ENCODE measurements at places on chromosomes 2 and 18.

GRCh38 chr18:57776767-57777166 lies 26.3 kb downstream of the ATP8B1 start:
- no peak overlapping the region for H3K4me3 ChIP-seq
- no peaks in the 10 kb centered on the region for H3K27me3 ChIP-seq
- DNase-seq: no peak
- no peak overlapping the region for H3K27ac ChIP-seq
- no peaks in the 10 kb centered on the region for H3K4me1 ChIP-seq

DNA sequence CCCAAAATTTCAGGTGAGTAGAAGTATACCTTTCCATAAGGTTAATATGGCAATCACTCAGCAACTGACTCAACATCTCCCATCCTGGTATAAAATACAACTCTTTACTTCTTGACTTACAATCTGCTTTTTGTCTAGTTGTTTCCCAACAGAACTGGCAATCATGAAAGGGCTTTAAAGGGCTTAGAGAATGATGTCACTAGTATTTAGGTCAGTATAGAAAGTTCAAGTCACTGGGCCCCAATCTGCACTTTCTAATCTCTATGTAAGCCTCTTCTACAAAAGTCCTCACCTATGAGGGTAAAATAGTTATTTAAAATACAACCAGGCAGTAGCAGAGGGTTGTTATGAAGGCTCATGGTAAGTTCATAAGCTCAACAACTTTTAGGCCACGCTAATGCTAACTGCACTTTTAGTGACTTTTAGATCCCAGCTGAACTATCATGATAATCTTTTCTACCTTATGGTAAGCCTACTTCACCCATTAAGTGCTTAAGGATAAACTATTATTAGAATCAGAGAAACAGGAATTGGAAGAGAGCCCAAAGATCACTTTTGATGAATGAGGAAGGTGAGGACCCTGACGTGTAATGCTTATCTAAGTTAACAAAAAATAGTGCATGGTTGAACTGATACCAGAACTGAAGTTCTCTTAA lies 79.6 kb downstream of the GORASP2 start:
- peaks cover 30% of the 10 kb centered on the region for H3K36me3 ChIP-seq
- DNase-seq: no peak
- no peak overlapping the region for H3K4me3 ChIP-seq
- H3K4me1 ChIP-seq: peaks cover 10% of the 10 kb centered on the region

DNA sequence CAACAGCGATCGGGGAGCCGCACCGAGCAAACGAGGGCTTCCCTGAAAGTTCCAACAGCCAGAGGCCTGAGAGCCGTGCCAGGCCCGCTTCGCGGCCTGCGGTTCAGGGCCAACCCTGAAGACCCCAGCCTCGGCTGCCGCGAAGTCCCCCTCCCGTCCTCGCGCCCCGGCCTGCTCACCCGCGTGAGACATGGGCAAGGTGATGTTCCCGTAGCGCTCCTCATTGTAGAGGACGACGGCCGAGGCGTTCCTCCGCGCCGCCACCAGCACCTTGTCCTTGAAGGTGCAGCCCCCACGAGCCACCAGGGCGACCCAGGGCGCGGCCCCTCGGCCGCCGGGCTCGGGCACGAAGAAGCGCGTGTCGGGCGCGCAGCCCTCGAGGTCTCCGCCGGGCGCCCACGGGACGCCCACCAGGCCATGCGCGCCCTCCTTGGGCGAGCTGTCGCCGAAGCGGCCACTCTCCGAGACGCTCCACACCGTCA lies 510 bp downstream of the RNF149 start:
- peak overlapping the region; percentile 75 for H3K27ac ChIP-seq
- H3K27me3 ChIP-seq: no peaks in the 10 kb centered on the region
- DNase-seq: peak; percentile 41
- peaks cover 31% of the 10 kb centered on the region for H3K4me1 ChIP-seq
- H3K36me3 ChIP-seq: no peaks in the 10 kb centered on the region

DNA sequence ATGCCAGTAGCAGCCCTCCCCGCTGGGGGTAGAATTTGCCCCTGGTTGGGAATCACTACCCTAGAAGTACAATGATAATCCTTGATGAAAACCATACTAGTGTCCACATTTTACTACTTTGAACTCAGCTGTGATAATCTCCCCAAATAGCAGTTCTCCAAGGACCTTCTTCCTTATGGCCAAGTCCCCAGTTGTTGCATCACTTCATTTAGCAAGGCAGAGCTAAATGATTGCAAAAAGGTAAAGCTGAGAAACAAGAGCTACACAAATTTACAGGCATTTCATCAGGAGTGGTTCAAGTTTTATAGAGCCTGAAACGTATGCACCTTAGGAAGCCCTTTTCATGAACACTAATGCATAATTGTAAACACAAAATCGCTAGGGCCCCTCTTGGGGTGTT lies 44.9 kb upstream of the REL start:
- peaks cover 6% of the 10 kb centered on the region for H3K27me3 ChIP-seq
- no peak for DNase-seq
- no peak overlapping the region for H3K4me3 ChIP-seq

DNA sequence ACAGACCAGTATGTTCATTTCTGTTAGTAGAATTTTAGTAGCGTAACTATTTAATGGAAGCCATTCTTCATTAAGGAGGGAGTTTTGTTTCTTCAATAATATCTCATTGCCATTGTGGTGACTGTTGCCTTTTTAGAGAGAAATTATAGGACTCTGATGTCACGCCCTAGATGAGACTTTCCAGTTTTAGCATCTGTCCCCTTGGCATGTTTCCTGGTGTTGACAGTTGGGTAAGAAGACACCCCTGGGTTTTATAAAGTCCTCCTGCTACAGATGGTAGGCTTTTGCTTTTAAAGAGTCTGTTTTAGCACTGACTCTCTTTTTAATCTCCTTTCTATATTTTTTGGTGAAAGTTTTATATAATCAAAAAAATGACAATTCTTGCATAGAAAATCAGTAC lies 41.9 kb downstream of the KCNJ3 start:
- H3K36me3 ChIP-seq: no peaks in the 10 kb centered on the region
- no peak overlapping the region for H3K27ac ChIP-seq
- no peaks in the 10 kb centered on the region for H3K27me3 ChIP-seq
- H3K4me3 ChIP-seq: no peak overlapping the region
- no peaks in the 10 kb centered on the region for H3K4me1 ChIP-seq
- DNase-seq: no peak

DNA sequence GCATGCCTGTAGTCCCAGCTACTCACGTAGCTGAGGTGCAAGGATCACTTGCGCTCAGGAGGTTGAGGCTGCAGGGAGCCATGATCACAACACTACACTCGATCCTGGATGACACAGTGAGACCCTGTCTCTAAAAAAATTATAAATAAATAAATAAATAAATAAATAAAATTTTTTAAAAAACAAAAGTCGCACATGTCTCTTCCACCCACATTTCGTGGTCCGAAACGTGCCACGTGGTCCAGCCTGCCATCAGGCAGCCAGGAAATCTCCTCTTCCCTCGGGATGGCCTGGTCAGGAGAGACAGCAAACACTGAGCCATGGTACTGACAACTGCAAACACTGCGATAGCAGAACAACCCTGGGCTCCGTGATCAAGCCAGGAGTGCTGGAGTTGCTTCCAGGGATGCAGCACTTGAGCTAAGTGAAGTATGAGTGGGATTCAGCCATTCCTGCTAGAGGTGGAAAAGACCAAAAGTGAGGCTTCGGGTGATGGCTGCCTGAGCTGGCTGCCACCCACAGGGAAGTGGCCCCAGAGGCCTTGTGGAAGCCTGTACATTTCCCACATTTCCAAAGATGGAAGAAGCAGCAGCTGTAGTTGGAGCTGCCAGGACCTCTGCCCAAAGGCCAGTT lies 193.1 kb downstream of the SMAD2 start:
- H3K36me3 ChIP-seq: no peaks in the 10 kb centered on the region
- H3K4me1 ChIP-seq: no peaks in the 10 kb centered on the region
- no peaks in the 10 kb centered on the region for H3K27me3 ChIP-seq

DNA sequence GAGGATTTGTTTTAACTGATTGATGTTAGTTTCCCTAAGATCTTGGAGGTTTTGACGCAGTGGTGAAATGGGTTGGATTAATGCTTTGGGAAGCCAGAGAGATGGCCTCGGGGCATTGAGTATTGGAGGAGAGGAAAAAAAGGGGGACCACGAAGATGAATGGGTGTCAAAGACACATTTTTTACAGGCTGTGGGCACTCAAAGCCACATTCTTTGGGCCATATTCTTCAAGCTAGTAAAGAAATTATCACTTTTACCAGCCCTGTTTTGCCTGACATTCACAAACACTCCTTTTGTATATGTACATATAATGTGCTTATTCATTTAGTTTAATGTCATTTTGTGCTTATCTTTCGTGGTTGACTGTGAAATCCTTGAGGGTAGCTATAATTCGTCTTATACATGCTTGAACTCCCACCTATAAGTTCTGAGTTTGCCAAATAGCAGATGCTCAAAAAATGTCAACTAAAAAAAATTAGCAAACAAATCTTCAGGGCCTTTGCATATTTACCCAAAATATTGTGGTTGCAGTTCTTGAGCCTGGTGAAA lies 146.3 kb downstream of the ARL6IP6 start:
- DNase-seq: no peak
- no peak overlapping the region for H3K27ac ChIP-seq
- no peaks in the 10 kb centered on the region for H3K27me3 ChIP-seq
- H3K4me3 ChIP-seq: no peak overlapping the region
- no peaks in the 10 kb centered on the region for H3K4me1 ChIP-seq
- no peaks in the 10 kb centered on the region for H3K36me3 ChIP-seq

DNA sequence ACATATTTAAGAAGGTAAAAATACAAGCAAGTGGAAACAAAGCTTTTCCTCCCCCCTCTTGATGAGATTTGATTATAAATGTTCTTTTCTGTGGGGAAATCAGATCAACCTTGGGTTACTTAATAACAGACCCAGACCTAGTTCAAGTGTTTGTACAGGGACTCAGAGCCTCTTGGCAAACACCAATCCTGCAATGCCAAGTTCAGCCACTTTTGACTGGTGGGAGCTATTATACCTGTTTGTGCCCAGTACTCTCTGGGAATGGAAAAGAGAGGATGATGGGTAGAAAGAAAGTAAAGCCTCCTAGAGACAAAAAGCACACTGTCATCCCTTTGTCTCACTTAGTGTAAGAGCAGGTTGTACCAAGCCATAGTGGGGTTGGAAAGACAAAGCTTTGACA lies 63.8 kb upstream of the EPHA4 start:
- H3K36me3 ChIP-seq: no peaks in the 10 kb centered on the region
- no peak overlapping the region for H3K4me3 ChIP-seq
- no peak overlapping the region for H3K27ac ChIP-seq
- no peaks in the 10 kb centered on the region for H3K4me1 ChIP-seq

- no peaks in the 10 kb centered on the region for H3K27me3 ChIP-seq
- H3K36me3 ChIP-seq: no peaks in the 10 kb centered on the region
- DNase-seq: no peak
- no peak overlapping the region for H3K27ac ChIP-seq
- no peaks in the 10 kb centered on the region for H3K4me1 ChIP-seq
Observed at GRCh38 chr2:136399667-136400289, 281.8 kb upstream of the CXCR4 start.

DNA sequence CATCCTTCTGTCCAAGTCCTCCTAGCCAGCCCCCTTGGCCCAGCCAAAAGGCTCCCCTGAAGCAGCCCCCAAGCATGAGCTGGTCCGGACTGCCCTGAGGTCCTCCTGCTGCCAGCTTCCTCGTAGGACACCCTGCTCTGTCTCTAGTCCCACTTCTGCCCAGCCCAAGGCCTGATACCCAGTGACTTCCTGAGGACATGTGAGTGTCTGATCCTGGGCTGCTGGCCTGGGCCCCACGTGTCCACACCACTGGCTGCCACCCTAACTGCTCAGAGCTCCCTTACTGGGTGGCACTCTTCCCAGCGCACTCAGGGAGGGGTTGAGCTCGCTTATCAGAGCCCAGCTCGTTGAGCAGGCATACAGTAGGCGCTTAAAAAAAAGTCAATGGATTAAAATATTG lies 34.4 kb upstream of the PDIA6 start:
- H3K27ac ChIP-seq: no peak overlapping the region
- H3K36me3 ChIP-seq: no peaks in the 10 kb centered on the region
- no peak overlapping the region for H3K4me3 ChIP-seq
- H3K4me1 ChIP-seq: peaks cover 9% of the 10 kb centered on the region

- peaks cover 8% of the 10 kb centered on the region for H3K4me1 ChIP-seq
- H3K27ac ChIP-seq: no peak overlapping the region
- DNase-seq: no peak
- no peaks in the 10 kb centered on the region for H3K27me3 ChIP-seq
- H3K4me3 ChIP-seq: no peak overlapping the region
Observed at GRCh38 chr18:48073211-48073930, 142.9 kb upstream of the SMAD2 start.

DNA sequence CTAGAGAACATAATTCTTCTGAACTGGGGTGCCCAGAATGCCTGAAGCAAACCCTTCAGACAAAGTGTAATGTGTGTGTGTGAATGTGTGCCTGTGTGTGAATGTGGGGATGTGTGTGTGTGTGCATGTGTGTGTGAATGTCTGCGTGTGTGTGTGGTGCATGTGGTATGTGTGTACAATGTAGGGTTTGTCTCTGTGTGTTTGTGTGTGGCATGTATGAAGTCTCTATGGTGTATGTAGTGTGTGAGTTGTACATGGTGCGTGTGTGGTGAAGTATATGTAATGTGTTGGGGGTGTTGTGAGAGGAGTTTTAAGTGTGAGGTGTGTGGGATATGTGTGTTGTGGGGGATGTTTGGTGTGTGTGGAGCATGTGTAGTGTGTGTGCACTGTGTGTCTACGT lies 129.3 kb upstream of the SOX11 start:
- no peak for DNase-seq
- H3K4me3 ChIP-seq: no peak overlapping the region
- H3K36me3 ChIP-seq: no peaks in the 10 kb centered on the region

GRCh38 chr2:227491386-227491785 lies 19.4 kb downstream of the AGFG1 start:
- no peak overlapping the region for H3K4me3 ChIP-seq
- no peaks in the 10 kb centered on the region for H3K4me1 ChIP-seq
- DNase-seq: peak; percentile 60
- H3K36me3 ChIP-seq: no peaks in the 10 kb centered on the region
- H3K27ac ChIP-seq: no peak overlapping the region

- no peaks in the 10 kb centered on the region for H3K4me1 ChIP-seq
- DNase-seq: no peak
- no peaks in the 10 kb centered on the region for H3K27me3 ChIP-seq
- no peak overlapping the region for H3K27ac ChIP-seq
Observed at GRCh38 chr2:144671695-144672455, 152.0 kb upstream of the ZEB2 start.

- peak; percentile 12 for DNase-seq
- peaks cover 10% of the 10 kb centered on the region for H3K36me3 ChIP-seq
- H3K4me1 ChIP-seq: no peaks in the 10 kb centered on the region
- no peaks in the 10 kb centered on the region for H3K27me3 ChIP-seq
Observed at GRCh38 chr2:158618891-158619490, 162.2 kb downstream of the PKP4 start.

- DNase-seq: no peak
- no peak overlapping the region for H3K27ac ChIP-seq
- no peak overlapping the region for H3K4me3 ChIP-seq
- no peaks in the 10 kb centered on the region for H3K4me1 ChIP-seq
Observed at GRCh38 chr2:210443527-210443926, 33.0 kb downstream of the LANCL1 start.

DNA sequence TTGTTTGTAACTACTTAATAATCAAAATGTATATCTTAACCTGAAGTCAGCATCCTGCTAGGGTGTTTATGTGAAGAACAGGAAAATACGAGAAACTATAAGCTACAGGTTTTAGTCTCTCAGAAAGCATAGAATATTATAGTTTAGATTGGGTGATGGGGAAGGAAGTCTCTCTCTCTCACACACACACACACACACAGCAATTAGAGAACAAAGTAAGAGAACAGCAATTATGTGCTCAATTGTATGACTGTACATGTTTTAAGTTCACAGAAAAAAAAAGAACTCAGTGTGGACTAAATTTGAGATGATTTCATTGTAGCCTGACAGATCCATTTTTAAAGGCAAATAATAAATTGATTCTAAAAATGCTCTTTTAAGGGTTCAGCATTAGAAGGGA lies 94.3 kb upstream of the ZNF516 start:
- DNase-seq: no peak
- H3K4me3 ChIP-seq: no peak overlapping the region
- H3K36me3 ChIP-seq: no peaks in the 10 kb centered on the region
- H3K4me1 ChIP-seq: peaks cover 35% of the 10 kb centered on the region
- H3K27me3 ChIP-seq: no peaks in the 10 kb centered on the region

Measured in cardiac muscle cell (in vitro differentiated cells and primary cell).